ENCODE measurements at places on chromosomes 12 and 14.

DNA sequence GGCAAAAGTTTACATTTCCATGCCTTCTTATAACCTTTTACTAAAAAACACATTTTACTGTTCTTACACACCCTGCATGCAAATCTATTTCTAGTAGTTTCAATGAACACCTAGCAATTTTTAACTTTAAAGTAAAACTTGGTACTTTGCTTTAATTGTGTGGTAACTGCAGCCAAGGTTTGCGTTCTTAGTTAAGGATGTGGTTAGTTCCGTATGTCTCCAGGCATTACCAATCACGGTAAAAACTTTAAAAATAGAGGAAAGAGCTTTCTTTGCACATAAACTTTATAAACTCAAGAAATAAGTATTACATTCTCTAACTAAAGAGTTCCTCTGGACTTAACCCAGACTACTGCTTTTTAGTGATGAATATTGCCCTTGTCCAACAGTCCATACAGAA, 795.2 kb downstream of the SLC16A7 start:
- DNase-seq = no peak

GRCh38 chr12:47556261-47557030, 149.4 kb downstream of the RPAP3 start:
- no peak for DNase-seq

GRCh38 chr12:96578526-96579125, 89.2 kb downstream of the CFAP54 start:
- peak; percentile 85 for DNase-seq

- no peak for DNase-seq
These were observed 36.0 kb upstream of the RMST start for GRCh38 chr12:97426492-97427116.

DNA sequence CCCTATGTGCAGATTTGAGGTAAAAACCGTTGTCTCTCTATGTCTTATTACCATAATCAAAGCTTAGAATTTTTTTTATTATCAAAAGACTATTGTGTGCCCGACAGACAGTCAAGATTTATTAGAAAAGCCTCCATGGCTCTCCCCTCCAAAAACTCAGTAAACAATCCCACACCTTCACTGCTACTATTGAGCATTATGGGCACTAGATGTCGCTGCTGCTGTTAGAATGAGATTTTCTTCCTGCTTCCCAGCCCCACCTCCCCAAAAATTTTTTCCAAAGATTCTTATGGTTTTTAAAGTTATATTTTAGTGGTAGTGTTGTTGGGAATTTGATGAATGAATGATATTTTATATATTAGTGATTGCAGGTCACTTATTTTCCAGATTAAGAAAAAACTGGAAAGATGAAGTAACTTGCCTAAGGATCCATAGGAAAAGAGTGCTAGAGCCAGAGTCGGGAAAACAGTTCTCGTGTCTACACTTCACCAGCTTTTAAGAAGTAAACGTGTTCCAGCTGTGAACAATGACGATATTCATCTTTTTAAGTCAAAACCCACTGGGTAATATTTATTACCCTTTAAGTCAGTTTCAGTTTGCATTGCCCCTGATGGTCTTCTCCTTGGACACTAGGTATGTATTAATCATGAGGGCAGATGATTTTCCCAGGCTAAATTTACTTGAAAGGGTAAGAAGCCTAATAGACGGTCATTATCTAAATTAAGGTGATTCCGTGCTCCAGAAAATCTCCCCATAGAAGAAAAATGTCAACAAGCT, 12.2 kb upstream of the FOXG1 start:
- no peak for DNase-seq

- DNase-seq = no peak
These were observed 486.1 kb downstream of the GLT1D1 start for GRCh38 chr12:129339336-129339735.

DNA sequence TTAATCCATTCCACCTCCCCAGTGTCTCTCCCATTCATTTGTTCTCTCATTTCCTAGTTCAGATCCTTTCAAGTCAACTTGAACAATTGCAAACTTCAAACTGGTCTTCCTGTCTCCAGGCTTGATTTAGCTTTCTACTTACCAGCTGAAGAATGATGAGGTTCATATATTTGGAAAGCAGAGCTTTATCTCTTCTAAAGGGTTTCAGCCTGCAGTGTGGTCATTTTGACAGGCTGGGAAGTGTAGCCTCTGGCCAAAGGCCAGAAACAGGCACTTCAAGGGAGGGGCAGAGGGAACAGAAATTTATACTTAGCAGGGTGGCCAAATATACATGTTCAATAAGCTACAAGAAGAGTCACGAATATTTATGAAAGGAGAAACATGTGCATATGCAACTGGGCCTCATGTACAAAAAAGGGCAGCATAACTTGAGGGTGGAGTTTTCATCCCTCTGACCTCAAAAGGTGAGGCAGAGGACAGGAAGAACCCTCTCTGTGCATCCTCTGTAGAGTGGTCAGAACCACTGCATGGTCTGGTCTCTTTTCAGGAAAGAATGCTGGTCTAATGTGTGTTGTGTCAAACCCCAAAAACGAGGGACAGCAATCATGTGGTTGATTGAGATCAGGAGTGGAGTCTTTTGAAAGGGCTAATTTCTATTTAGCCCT, 34.0 kb upstream of the HECTD1 start:
- no peak for DNase-seq

- DNase-seq = no peak
These were observed 168.6 kb downstream of the ALX1 start for GRCh38 chr12:85448548-85449139.

- DNase-seq = no peak
These were observed 119.3 kb upstream of the MDM1 start for GRCh38 chr12:68451261-68452077.

DNA sequence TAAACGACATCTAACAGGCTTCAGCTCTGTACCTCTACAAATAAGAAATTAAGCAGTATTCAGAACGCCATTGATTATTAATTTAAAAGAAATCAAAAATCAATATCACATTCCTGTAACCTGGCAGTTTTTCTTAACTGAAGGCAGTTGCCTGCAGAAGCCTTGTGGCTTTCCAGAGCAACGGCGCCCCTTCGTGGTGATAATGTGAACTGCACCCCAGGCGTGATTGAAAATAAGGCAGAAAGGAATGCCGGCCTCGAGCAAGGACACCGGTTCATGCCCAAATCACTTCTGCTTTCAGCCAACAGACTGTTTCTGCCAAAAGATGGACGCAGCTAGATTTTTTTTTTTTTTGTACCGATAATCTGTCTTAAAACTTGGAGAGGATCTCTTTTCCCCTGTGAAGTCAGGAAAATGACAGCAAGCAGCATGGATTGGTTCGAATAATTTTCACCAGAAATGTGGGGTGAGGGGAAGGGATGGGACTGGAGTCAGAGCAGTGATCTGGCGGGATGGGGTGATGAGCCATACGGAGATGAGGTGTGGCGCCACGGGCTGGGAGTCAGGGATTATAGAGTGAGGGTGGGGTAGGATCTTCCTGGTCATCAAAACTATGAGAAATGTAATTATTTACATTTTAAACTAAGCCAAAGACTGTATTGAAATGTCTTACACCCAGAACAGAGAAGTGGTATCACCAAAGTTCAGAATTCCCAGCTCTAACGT, 473.0 kb downstream of the DPF3 start:
- DNase-seq = peak; percentile 82

DNA sequence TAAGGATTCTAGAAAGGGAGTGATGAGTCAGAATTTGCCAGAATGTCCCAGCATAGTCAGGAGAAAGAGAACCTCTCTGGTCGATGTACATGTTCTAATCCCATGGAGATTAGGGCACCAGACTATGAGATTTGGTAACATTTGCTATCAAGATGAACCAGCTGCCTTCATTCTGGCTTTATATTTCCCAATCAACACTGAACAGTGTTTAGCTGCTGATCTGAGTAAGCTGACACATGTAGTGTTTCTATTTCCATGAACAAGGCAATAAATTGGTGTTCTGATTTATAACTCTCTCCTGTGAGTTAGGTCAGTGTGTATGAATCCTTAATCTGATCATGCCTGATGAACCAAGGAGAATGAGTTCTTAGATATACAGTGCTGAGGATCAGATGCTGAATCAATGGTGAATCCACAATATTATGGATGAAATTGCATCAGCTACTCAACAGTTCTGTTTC, 158.0 kb upstream of the AMIGO2 start:
- DNase-seq = no peak

DNA sequence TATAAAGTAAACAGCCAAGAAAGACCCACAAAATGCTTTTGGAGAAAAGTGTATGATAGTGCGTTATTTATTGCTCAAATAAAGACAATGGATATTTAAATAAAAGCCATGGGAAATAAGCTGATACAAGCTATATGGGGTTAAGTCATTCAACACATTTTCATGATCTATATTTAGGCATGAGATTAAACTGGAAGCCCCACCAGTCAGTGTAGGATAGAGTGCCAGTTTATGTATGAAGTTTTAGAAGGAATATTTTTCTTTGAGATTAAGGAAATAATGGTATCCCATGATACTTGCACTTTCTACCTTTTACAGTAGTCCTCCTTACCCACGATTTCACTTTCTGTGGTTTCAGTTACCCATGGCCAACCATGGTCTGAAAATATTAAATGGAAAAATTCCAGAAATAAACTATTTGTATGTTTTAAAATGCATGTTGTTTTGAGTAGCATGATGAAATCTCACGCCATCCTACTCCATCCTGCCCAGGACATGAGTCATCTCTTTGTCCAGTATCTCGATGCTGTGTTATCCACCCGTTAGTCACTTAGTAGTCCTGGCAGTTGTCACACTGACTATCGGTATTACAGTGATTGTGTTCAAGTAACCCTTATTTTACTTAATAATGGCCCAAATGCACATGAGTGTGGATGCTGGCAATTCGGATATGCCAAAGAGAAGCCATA, 22.3 kb downstream of the SYT1 start:
- no peak for DNase-seq

GRCh38 chr12:91871751-91872150, 273.9 kb downstream of the BTG1 start:
- no peak for DNase-seq

DNA sequence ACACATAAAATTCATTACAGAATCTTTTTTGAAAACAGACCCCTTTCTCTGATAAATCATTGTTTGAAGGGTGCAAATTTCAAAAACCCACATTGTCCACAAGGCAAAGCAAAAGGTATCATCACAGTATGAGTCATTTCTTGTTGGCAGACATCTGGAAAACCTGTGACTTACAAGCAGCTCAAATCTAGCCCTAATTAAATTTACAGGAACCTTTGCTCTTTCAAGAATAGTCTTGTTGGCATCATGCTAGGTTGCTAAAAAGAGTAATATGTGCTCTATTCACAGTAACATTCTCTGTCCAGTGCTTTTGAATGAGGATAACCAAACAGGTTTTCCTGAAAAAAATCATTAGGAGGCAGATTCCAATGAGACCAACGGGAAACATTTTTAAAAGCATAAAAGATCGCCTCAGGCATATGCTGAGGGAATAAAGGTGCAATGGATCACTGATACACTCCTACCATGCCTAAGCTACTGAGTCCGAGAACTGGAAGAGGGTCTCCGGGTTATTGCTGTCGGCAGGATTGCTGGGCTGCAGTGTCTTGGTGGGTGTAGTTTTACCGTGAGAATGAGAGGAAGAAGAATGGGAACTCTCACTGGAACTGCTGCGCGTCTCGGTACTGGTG, 55.5 kb upstream of the TTC7B start:
- no peak for DNase-seq

- DNase-seq = no peak
These were observed 50.4 kb downstream of the CHGA start for GRCh38 chr14:92973261-92973797.

- DNase-seq = no peak
These were observed 8.0 kb downstream of the MMP17 start for GRCh38 chr12:131836193-131836592.

- DNase-seq = no peak
These were observed 59.3 kb downstream of the MBIP start for GRCh38 chr14:36260970-36261640.

GRCh38 chr12:112170376-112170775, 45.0 kb downstream of the TRAFD1 start:
- no peak for DNase-seq

DNA sequence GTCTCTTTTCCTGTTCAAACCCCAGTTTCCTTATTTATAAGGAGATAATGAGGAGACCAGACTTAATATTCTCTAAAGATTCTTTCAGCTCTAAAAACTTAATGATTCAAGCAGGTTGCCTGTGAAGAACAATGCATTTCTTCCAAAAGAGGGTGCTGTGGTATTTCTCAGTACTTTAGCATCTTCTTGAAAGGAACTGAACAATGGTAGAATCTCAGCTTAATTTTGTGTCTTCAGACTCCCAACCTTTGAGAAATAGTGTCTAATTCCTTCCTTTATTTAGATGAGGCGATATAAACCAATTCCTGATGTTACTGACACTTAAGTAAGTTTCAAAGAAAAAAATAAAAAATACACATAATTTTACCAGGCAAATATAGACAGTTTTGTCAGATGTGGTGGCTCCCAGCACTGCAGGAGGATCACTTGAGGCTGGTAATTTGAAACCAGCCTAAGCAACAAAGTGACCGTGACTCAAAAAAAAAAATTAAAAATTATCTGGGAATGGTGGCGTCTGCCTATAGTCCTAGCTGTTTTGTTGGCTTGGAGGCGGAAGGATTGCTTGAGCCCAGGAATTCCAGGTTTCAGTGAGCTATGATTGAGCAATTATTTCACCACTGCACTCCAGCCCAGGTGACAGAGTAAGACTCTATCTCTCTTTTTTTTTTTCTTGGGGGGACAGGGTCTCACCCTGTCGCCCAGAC, 76.9 kb upstream of the PSMA6 start:
- no peak for DNase-seq

GRCh38 chr14:72513965-72514659, 379.8 kb downstream of the DPF3 start:
- DNase-seq = peak; percentile 66

DNA sequence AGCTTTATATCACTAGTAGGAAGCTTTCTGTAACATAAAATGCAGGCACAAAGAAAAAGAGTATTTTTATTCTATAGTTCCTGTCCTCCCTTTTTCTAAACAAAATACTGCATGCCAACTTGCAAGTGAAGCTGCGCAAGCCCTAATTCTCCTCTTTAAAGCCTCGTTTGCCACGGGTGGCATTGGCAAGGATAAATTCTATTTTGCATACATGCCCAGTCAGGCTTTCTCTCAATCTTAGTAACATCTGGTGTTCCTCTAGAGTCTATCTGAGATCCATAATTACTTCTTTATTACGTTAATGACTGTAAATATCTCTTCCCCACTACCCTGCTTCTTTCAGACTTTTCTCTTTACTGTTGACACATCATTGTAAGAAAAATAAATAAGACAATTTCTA, 97.1 kb upstream of the DAAM1 start:
- DNase-seq = no peak

- no peak for DNase-seq
These were observed 50.2 kb downstream of the SLC8B1 start for GRCh38 chr12:113284751-113285150.

GRCh38 chr12:106759526-106760183, 14.8 kb upstream of the RIC8B start:
- DNase-seq = no peak

GRCh38 chr14:36820111-36820709, 158.6 kb downstream of the PAX9 start:
- DNase-seq = no peak
